ENCODE measurements at places on chromosomes 3 and 15.

- DNase-seq, result no peak
Observed at GRCh38 chr3:31170932-31171670, 276.6 kb upstream of the GADL1 start.

DNA sequence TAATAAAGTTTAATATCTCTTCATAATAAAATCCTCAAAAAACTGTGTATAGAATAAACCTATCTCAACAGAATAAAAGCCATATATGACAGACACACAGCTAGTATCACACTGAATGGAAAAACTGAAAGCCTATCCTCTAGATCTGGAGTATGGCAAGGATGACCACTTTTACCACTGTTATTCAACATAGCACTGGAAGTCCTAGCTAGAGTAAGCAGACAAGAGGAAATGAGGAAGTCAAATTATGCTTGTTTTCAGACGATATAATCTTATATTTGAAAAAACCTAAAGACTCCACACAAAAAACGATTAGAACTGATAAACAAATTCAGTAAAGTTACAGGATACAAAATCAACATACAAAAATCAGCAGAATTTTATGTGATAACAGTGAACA, 57.4 kb upstream of the DIPK2A start:
- DNase-seq, result no peak

GRCh38 chr15:66477011-66477410, 20.6 kb downstream of the SNAPC5 start:
- DNase-seq, result no peak

GRCh38 chr3:112365035-112365434, 32.1 kb downstream of the CD200 start:
- no peak for DNase-seq

DNA sequence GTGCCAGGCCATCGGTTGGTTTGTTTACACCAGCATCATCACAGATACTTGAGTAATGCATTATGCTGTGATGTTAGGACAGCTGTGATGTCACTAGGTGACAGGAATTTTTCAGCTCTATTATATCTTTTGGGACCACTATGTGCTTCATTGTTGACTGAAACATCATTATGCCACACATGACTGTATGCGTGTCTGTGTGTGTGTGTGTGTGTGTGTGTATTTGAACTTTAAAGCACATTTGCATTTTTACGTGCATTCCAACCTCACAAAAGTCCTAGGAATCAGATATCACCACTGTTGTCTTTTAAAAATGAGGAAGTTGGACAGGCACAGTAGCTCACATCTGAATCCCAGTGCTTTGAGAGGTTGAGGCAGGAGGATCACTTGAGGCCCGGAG, 223.0 kb downstream of the TBL1XR1 start:
- no peak for DNase-seq

GRCh38 chr3:99498550-99499234, 139.7 kb upstream of the COL8A1 start:
- no peak for DNase-seq

GRCh38 chr15:96354731-96355567, 24.4 kb downstream of the NR2F2 start:
- DNase-seq, result no peak
